ENCODE measurements at places on chromosomes 6 and 20. TPM values are rescaled to one million over a fixed set of nuclear protein-coding genes. Genes with fewer than 3 reads are reported as not detected.

Gene VSX1
- total RNA-seq, result not detected

Gene BMP2
- 1.5 TPM for total RNA-seq

Gene SLC35B3
- total RNA-seq, result 9.7 TPM

Gene OPN5
- total RNA-seq, result not detected

Gene GRM4
- total RNA-seq, result not detected

Gene DSN1
- 6.0 TPM for total RNA-seq

- no peak for DNase-seq
Measured at GRCh38 chr6:63066055-63066704, 145.1 kb upstream of the FKBP1C start.

DNA sequence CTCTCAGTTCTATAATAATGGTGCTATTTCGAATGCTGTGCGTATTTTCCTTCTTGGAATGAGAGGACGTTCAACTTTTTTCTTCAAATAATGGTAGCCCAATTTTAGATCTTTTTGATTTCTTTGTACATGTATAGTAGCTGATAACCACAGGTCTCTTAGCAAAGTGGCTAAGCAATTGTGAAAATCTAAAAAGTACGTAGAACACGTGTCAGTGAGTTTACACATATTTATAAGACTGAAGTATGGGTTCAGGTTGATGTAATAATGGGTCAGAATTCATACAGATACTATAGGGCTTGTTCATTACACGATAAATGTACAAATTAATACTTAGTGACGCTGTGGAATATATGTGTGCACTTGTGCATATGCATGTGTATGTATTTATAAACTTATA is 1.3 kb downstream of the SMIM13 start:
- DNase-seq, result no peak

- no peak for DNase-seq
Measured at GRCh38 chr6:136795996-136796395, 3.7 kb upstream of the MAP3K5 start.

- DNase-seq, result peak; percentile 78
Measured at GRCh38 chr6:44045672-44046015, 81.6 kb downstream of the MRPL14 start.

DNA sequence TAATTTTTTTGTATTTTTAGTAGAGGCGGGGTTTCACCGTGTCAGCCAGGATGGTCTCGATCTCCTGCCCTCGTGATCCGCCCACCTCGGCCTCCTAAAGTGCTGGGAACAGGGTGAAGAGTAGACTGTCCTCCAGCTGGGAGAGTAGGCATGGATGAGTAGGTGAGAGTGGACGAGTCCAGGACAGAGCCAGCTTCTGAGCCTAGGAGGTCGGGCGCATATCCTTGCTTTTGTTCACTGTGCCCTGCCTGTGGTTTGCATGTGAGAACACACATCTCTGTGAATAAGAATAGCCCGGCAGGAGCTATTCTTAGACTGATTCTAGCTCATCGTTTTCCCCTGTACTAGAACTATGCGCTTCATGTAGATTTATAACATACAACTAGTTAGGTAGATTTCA is 78.3 kb downstream of the RPP40 start:
- DNase-seq, result no peak

- no peak for DNase-seq
Measured at GRCh38 chr6:69820438-69820837, 23.6 kb upstream of the LMBRD1 start.

DNA sequence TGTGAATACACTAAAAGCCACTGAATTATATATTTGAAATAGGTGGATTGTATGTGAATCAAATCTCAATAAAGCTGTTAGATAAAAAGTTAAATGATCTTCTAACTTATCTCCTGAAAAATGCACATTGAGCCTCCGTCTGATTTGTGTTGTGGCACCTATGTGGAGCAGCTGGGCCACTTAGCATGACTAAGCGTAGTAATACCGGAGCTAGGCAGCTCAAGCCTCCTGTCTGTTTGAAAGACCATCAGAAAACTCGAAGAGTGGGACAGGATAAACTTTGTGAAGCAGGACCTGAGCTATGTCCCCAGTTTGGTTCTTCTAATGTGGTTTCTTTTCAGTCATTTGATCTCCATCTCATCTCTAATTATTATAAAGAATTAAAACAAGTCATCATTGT is 11.0 kb upstream of the NOL7 start:
- DNase-seq, result no peak

GRCh38 chr6:166237617-166238016 is 70.0 kb upstream of the TBXT start:
- no peak for DNase-seq
